ENCODE measurements at places on chromosomes 6 and 20.

DNA sequence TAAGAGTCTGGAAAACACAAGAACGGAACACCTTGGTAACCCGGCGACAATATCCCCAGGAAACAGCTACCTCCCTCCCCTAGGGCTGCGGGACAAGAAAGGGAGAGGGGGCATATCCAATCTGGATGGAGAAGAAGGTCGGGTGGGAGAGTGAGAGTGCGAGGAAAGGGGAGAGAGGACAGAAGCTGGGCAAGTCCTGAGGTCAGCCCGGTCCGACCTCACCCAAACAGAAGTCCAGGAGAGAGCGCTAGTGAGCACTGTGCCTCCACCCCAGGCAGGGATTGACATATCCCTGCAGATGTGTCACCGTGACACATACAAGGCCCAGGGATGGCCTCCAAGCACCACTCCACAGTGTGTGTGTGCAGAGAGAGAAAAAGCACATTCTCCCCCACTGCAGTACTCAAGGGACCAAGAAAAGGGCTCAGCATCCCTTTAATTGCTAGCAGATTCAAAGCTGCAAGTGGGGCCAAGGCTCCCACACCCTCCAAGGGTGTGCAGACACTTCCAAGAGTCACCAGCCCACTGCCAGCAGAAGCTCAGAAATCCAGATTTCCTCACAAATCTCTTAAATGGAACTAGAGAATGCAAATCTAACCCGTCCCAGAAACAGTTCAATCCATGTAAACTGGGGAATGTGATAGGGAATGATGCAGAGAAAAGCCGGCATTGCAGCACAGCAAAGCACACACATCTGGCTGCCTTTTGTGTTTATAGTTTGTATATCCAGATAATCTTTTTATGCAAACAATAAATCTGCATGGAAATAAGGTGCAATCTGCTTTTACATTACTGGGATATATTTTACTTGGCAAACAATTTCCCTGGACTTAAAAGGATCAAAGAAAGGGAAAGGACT is 3.1 kb downstream of the PXDC1 start:
- DNase-seq: peak; percentile 29

GRCh38 chr6:55758156-55758937 is 117.0 kb downstream of the BMP5 start:
- DNase-seq: no peak

GRCh38 chr20:25071734-25072133 is 10.2 kb downstream of the VSX1 start:
- DNase-seq: no peak

DNA sequence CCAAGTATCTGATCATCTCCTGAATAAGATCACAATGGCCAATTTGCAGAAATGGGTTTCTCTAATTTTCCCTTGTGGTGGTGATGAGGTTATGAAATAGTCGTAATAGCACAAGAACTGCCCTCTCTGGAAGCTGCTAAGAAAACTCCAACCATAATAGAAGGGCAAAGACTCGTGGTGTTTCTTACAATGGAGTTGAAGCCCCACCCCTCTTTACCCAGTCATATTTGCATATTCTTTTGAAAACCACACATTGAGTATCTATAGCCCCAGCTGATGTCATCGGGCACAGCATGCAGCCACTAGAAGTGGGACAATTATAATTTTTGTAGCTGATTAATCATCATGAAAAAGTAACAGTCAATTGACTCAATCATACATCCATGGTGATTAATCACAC is 452.1 kb upstream of the POU3F2 start:
- no peak for DNase-seq

DNA sequence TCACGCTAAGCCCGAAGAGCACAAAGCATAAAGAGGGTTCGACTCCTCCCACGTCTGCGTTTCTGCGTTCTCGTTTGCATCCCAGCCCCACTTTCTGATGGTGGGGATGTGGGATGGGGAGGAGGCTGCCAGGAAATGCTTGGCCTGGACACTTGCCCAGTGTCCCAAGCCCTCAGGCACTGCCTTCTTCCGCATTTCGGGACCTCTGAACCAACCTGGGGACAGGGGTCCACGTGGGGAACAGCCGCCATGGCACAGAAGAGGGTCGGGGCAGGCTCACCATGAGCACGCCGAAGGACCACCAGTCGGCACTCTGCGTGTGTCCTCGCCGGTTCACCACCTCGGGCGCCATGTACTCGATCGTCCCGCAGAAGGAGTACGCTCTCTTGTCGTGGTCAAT is 88.2 kb downstream of the RAMACL start:
- no peak for DNase-seq

- no peak for DNase-seq
Observed at GRCh38 chr6:11650025-11650696, 112.6 kb downstream of the TMEM170B start.

- DNase-seq: no peak
Observed at GRCh38 chr6:45467853-45468252, 90.1 kb upstream of the SUPT3H start.

- no peak for DNase-seq
Observed at GRCh38 chr20:47266847-47267515, 89.5 kb downstream of the ZMYND8 start.

- DNase-seq: no peak
Observed at GRCh38 chr20:48603116-48603818, 224.5 kb downstream of the PREX1 start.

GRCh38 chr6:146041282-146041681 is 12.4 kb downstream of the GRM1 start:
- DNase-seq: no peak

DNA sequence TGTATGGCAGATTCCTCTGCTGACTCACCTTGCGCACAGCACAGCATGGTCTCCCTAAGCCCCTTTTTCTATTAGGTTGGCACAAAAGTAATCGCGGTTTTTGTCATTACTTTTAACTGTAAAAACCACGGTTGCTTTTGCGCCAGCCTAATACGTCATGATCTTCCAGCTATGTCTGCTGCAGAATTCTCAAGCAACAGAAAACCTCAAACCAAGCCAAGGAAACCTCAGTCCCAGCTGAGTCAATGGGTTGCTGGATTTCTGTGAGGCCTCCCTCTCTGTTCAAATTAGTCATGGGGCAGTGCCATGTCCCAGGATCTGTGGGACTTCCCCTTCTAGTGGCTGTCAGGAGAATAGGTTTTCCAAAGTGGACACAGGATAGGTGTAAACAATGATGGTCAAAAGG is 15.7 kb upstream of the ENPP1 start:
- no peak for DNase-seq

GRCh38 chr20:45358282-45359068 is 4.5 kb upstream of the SYS1 start:
- DNase-seq: peak; percentile 60

GRCh38 chr6:151284012-151284411 is 44.2 kb downstream of the AKAP12 start:
- no peak for DNase-seq

DNA sequence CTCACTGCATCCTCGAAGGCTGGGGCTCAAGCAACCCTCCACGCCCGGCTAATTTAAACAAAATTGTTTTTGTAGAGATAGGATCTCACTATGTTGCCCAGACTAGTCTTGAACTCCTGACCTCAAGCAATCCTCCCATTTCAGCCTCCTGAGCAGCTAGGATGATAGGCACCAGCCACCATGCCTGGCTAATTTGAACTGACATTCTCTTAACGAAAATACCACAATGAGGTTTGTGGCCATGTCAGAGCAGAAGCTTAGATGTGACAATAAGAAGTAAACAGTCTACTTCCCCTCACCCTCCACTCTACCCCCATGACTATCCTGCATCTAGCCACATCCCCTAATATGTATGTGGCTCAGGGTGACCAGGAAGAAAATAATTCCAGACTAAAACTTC is 74.8 kb upstream of the PLCB4 start:
- no peak for DNase-seq

GRCh38 chr6:159762681-159763293 is 942 bp downstream of the ACAT2 start:
- no peak for DNase-seq

GRCh38 chr6:149560736-149561135 is 5.4 kb upstream of the GINM1 start:
- no peak for DNase-seq

- no peak for DNase-seq
Observed at GRCh38 chr20:56069016-56069415, 63.7 kb upstream of the CBLN4 start.

DNA sequence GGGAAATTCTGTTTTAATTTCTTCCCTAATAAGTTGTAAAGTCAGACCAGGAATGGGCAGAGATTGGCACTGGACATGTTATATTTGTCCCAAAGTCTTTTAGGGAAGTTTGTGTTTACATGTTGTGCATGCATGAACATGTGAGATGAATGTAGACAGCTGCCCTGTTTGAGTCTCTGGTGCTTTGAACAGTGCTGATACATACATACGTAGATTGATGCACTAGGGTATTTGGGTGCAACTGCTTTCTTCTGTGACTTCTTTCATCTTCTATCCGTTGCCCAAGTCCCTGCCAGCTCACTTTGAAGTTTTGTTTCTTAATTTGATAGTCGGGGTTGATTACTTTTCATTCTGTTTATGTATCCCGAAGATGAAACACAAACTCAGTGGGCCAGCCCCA is 200.6 kb downstream of the DTNBP1 start:
- no peak for DNase-seq

Data from head of caudate nucleus (tissue), 42 donors.